ENCODE measurements at places on chromosomes 5 and 9.
A peak's percentile ranks its signal among the peaks of the same experiment; 100 is the strongest.

DNA sequence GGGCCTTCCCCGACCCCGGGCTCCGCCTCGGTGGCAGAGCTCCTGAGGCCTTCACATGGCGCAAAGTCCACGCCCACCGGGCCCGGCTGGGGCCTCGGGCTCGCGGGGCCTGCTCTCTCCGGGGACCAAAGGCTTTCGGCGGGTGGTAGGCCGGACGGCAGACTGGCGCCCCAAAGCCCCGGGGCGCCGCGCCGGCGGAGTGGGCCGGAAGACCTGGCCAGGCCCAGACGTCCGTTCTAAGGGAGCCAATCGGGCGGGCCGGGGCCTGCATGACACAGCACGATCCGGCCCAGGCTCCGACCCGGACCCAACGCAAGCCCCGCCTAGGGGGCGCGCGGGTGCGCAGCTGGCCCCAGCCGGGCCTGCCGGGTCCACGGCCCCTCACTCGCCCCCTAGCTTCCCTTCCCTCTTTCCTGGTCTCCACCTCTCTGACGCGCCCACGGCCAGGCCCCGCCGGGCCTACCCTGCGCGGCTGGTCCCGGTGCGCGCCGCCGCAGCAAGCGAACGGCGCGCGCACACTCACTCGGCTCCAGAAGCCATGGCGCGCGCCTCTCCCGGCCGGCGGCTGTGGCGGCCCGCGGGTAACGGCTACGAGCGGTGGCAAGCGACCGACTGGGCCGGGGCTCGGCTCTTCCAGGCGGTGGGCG, 488 bp downstream of the VCP start:
- peak; percentile 70 for DNase-seq

GRCh38 chr9:105712773-105713172, 18.4 kb downstream of the TMEM38B start:
- no peak for DNase-seq

DNA sequence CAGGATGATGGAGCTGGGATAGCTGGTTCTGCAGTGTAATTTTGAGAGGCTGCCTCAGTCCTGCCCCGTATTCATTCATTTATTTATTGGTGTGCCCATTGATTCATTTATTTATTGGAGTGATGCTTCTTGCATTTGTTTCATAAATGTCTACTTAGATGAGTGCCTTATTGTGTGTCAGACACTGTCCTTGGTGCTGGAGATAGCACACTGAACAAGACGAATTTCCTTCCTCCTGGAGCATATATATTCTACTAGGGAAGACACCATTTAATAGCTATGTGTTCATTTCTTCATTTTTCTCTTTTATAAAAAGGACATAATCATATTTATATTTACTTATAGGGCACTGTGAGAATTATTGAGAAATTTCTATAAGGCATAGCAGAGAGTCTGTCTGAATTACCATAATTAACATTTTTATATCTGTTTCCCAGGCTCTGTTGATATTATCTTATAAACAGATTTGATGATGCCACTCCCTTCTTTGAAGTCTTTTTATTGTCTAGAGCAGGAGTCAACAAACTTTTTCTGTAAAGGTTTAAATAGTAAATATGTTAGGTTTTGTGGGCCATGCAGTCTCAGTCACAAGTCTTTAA, 433.9 kb upstream of the ZNF608 start:
- no peak for DNase-seq

- DNase-seq, result no peak
These were observed 536 bp upstream of the COMMD10 start for GRCh38 chr5:116084287-116084691.

- DNase-seq, result no peak
These were observed 19.0 kb upstream of the PSIP1 start for GRCh38 chr9:15529566-15530324.

DNA sequence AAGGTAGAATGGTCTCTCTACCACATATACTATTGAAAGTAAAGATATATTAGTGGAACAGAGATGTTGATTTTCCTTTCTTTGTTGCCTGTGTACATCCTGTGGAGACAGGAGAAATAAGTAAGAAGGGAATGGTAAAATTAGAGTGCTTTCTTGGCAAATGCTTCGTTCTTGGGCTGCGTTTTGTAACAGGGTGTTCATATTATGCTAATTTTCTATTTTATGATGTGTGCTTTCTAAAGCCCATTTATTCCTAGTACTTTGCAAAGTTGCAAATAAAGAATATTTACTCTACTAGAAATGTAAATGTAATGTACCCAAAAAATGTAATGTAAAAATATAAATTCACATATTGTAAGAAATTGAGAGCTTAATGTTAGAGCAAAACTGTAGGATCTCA, 40.5 kb upstream of the RIOK2 start:
- DNase-seq, result no peak

DNA sequence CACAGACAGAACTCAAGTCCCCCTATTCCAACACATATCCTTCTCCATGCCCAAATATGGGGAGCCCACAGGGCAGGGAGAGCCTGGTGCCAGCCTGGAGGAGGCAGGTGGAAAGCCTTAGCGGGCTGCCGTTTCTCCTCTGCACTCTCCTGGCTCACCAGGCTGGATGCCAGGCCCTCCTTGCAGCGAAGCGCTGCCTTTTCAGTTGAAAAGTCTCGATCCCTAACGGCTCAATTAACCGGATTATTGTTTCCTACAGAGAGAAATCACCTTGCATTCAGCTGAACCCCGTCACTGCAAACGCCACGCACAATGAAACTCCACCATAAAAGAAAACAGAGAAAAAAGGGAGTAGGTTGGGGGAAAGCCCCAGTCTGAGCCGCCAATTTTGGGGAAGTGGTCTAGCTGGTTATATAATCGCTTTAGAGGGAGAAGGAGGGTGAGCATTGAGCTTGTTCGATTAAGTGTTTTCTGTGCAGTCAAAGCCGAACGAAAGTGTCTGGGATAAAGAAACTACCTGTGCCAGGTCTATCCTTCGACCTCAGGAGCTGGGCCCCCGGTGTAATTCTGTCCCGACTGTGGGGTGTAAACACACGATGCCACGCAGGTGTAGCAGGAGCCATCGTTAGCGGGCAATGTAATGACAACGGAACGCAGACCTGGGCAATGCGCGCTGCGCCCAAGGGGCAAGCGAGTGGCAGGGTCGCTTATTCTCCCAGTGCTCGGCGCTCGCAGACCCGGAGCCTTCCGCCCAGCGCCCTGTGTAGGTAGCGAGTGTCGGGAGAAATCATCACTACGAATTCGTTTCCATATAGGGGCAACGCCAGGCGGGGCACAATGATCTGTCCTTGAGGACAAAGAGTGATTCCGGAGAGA, 3.8 kb downstream of the BARHL1 start:
- DNase-seq, result no peak

GRCh38 chr9:69178583-69179011, 4.5 kb downstream of the TJP2 start:
- DNase-seq, result no peak

- DNase-seq, result no peak
These were observed 25.9 kb downstream of the BRINP1 start for GRCh38 chr9:119343059-119343990.

GRCh38 chr5:37881359-37881758, 41.5 kb upstream of the GDNF start:
- no peak for DNase-seq

DNA sequence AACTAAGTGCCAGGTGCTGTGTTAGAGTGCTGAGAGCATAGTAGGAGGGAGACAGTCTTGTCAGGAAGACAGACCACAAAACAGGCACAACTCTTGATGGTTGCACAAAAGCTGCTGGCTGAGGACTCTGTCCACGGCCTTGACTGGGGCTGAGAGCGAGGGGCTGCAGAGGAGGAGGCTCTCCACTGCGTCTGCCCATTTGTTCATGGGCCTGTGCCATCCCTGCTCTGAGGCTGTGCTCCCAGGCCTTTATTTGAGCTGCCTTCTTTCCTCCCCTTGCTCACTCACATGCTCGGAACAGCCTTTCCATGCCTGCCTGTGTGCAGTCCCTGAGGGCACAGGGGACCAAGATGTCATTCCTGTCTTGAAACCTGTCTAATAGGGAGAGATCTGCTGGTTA, 147.8 kb downstream of the CACNA1B start:
- no peak for DNase-seq

DNA sequence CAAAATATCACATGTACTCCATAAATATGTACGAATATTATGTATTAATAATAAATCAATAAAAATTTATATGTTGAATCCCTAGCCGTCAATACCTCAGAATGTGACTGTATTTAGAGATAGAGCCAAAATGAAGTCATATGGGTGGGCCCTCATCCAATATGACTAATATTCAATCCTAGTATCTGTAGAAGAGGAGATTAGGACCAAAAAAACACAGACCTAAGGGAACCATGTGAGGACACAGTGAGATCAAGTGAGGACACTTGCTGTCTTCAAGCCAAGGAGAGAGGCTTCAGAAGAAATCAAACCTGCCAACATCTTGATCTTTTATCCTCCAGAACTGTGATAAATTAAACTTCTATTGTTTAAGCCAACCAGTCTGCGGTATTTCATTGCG, 3.7 kb upstream of the AMACR start:
- no peak for DNase-seq

DNA sequence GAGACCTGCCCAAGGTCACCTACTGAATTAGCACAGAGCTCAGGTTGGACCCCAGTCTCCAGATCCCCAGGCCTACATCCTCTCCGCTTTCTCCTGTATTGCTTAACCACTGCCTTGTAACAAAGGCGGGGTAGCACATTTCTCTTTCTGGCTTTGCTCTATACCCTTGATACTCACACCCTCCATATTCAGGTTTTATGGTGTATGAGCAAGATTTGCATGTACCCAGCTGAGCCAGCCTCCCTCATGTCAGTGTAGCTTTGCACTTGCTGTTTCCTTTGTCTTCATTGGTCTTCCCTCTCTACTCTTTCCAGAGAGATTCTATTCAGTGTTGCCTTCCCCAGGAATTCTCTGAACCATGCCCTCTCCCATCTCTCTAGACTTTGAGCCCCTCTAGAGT, 19.6 kb upstream of the ZCCHC7 start:
- no peak for DNase-seq

- no peak for DNase-seq
These were observed 34.4 kb downstream of the RAD50 start for GRCh38 chr5:132591145-132591544.

GRCh38 chr9:33415501-33416038, 13.2 kb upstream of the AQP7 start:
- peak; percentile 69 for DNase-seq

All from neural crest cell (in vitro differentiated cells).